Type B pancreatic cell (in vitro differentiated cells): ENCODE measurements at places on chromosomes 5 and 9. TPM values are rescaled to one million over a fixed set of nuclear protein-coding genes. Genes with fewer than 3 reads are reported as not detected.

DNA sequence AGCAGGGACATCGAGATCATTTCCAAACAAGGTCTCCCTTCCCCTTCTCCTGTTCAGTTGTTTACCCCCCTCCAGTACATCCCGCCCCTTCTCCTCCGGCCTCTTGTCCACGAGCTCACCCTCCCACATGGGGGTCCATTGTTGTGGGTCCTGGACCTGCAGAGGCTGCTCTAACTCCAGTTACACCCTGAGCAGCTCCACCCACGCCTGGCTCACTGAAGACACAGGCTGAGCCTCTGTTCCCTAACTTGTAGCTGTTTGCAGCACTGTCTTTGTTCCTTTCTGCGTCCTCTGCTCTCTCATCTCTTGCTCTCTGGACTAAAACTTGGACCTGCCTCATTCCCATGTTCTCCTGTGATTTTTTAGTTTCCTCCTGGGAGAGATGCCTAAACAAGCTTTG lies 377.5 kb downstream of the MED10 start:
- DNase-seq: no peak
- H3K4me1 ChIP-seq: peaks cover 5% of the 10 kb centered on the region
- peaks cover 25% of the 10 kb centered on the region for H3K27me3 ChIP-seq
- H3K4me3 ChIP-seq: no peak overlapping the region
- H3K27ac ChIP-seq: no peak overlapping the region

- no peaks in the 10 kb centered on the region for H3K27me3 ChIP-seq
- peaks cover 25% of the 10 kb centered on the region for H3K4me1 ChIP-seq
- no peak for DNase-seq
- H3K27ac ChIP-seq: no peak overlapping the region
- peaks cover under 1% of the 10 kb centered on the region for H3K36me3 ChIP-seq
Observed at GRCh38 chr5:9429691-9430215, 116.1 kb downstream of the SEMA5A start.

- H3K4me1 ChIP-seq: peaks cover 9% of the 10 kb centered on the region
- no peaks in the 10 kb centered on the region for H3K27me3 ChIP-seq
- H3K4me3 ChIP-seq: no peak overlapping the region
- DNase-seq: no peak
- H3K27ac ChIP-seq: no peak overlapping the region
Observed at GRCh38 chr5:83512061-83512745, 40.7 kb downstream of the VCAN start.

- peaks cover 36% of the 10 kb centered on the region for H3K4me1 ChIP-seq
- H3K27me3 ChIP-seq: peaks cover 16% of the 10 kb centered on the region
- no peak overlapping the region for H3K4me3 ChIP-seq
- no peak overlapping the region for H3K27ac ChIP-seq
- H3K36me3 ChIP-seq: no peaks in the 10 kb centered on the region
- no peak for DNase-seq
Observed at GRCh38 chr5:171639966-171640365, 145.7 kb upstream of the SMIM23 start.

- no peak overlapping the region for H3K27ac ChIP-seq
- peak; percentile 66 for DNase-seq
- H3K36me3 ChIP-seq: no peaks in the 10 kb centered on the region
- H3K4me1 ChIP-seq: peaks cover 24% of the 10 kb centered on the region
- H3K27me3 ChIP-seq: no peaks in the 10 kb centered on the region
- no peak overlapping the region for H3K4me3 ChIP-seq
Observed at GRCh38 chr9:129289131-129289731, 111.2 kb upstream of the IER5L start.

- H3K27me3 ChIP-seq: peaks cover 3% of the 10 kb centered on the region
- H3K27ac ChIP-seq: no peak overlapping the region
- H3K4me3 ChIP-seq: no peak overlapping the region
- no peaks in the 10 kb centered on the region for H3K4me1 ChIP-seq
- no peaks in the 10 kb centered on the region for H3K36me3 ChIP-seq
- DNase-seq: no peak
Observed at GRCh38 chr5:149195337-149195887, 54.1 kb downstream of the ABLIM3 start.

GRCh38 chr9:94079236-94079635 lies 5.0 kb upstream of the PTPDC1 start:
- no peak overlapping the region for H3K27ac ChIP-seq
- H3K4me3 ChIP-seq: no peak overlapping the region
- peaks cover 9% of the 10 kb centered on the region for H3K4me1 ChIP-seq
- no peaks in the 10 kb centered on the region for H3K27me3 ChIP-seq

DNA sequence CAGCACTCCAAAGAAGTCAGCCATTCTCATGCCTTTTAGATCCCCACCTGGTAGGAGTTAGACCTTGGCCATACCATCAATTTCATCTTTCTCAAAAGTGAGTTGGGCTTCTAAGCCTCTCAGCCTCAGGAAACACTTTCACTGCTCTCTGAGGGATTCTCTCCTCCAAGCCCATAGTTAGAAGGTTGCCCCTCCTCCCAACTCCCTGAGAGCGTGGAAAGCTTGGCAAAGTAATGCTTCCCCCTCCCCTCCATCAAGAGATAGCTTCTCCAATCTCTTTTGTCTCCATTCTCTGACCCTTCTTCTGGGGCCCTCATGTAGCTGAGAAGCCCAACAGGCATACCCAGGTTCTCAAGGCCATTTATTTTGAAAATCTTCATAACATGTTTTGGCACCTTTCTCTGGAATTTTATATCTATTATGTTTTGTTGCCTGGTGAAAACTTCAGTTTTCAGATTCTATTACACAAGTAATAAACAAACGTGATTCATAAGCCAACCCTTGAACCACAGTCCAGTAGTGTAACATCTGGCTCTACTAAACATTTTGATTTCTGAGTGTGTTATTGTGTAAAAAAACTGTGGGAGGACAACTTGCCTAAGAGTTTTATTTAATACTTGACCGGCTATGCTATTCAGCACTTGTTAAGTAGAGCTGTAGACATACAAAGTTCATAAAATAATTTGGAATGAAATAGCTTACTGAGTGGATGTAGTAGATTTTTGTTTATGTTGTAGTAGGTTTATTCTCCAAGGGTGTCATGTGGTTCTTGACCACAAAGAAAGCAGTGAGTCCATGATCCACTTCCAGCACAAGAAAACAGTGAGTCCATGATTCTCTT lies 17.1 kb downstream of the LVRN start:
- no peaks in the 10 kb centered on the region for H3K4me1 ChIP-seq
- no peak for DNase-seq
- H3K27me3 ChIP-seq: no peaks in the 10 kb centered on the region
- no peak overlapping the region for H3K27ac ChIP-seq

DNA sequence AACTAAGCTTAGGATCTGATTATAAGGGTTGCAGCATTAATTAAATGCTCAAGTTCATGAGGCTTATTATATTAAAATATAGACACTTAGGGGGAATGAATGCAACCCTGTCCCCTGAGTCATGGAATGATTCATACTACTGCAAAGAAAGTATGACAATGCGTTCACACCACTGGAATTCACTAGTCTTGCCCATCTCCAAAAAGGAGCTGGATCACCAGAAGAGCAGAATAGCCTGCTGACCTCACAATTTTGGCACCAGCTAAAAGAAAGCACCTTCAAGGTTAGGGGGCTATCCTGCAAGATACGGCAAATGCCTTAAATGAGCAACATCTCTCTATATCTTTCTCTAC lies 32.0 kb upstream of the TMED7 start:
- H3K27me3 ChIP-seq: no peaks in the 10 kb centered on the region
- no peaks in the 10 kb centered on the region for H3K36me3 ChIP-seq
- H3K27ac ChIP-seq: no peak overlapping the region
- H3K4me1 ChIP-seq: peaks cover 4% of the 10 kb centered on the region

DNA sequence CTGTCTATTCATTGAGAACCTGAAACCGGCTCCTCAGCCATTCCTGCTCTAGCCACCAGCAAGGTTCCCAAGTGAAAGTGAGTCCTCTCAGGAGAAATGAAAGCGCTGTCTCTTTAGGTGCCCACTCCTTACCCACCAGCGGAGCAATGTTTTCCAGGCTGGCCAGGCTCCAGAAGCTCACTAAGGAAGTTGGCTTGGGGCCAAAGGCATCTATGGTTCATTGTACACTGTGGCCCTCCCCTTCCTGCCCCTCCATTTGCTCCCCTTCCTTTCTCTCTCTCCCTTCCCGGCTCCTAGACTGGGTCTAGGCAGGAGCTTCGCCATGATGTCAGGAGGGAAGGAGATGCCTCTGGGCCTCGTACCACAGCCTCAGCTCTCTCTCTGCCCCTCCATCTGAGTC lies 1.1 kb upstream of the GABRP start:
- no peak overlapping the region for H3K27ac ChIP-seq
- no peak overlapping the region for H3K4me3 ChIP-seq
- no peaks in the 10 kb centered on the region for H3K4me1 ChIP-seq
- no peaks in the 10 kb centered on the region for H3K27me3 ChIP-seq
- H3K36me3 ChIP-seq: no peaks in the 10 kb centered on the region

GRCh38 chr5:94248175-94248875 lies 370.1 kb downstream of the KIAA0825 start:
- no peaks in the 10 kb centered on the region for H3K36me3 ChIP-seq
- H3K4me1 ChIP-seq: no peaks in the 10 kb centered on the region
- H3K27ac ChIP-seq: no peak overlapping the region

DNA sequence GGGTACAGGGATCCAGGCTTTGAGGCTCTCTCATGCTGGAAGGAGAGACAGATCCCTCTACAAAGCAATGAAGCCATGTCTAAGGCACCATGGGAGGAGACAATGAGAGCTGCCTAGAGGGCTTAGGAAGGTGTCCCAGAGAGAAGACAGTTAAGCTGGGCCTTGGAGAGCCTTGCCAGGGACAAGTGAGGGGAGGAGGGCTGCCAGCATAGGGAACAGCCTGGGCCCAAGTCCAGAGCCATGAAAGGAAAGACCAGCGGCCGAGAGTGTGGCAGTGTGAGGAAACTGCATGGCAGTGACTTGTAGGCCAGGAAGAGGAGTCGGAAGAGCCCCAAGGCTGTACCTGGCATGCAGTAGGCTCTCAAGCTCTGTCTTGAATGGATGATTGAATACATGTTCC lies 88.5 kb downstream of the PSD2 start:
- peaks cover 19% of the 10 kb centered on the region for H3K27me3 ChIP-seq
- H3K4me1 ChIP-seq: peaks cover 18% of the 10 kb centered on the region
- H3K27ac ChIP-seq: no peak overlapping the region
- no peak for DNase-seq
- no peaks in the 10 kb centered on the region for H3K36me3 ChIP-seq
- H3K4me3 ChIP-seq: no peak overlapping the region

- H3K27me3 ChIP-seq: no peaks in the 10 kb centered on the region
- H3K27ac ChIP-seq: peak overlapping the region; percentile 98
- H3K36me3 ChIP-seq: peaks cover 3% of the 10 kb centered on the region
- DNase-seq: no peak
- H3K4me1 ChIP-seq: peaks cover 24% of the 10 kb centered on the region
Observed at GRCh38 chr9:127578627-127578951, 33.5 kb upstream of the STXBP1 start.

- H3K4me3 ChIP-seq: no peak overlapping the region
Observed at GRCh38 chr5:12624776-12625560, 720.7 kb upstream of the CTNND2 start.

- DNase-seq: no peak
- peak overlapping the region; percentile 94 for H3K4me3 ChIP-seq
- H3K4me1 ChIP-seq: no peaks in the 10 kb centered on the region
- H3K27me3 ChIP-seq: peaks cover 13% of the 10 kb centered on the region
- H3K27ac ChIP-seq: peak overlapping the region; percentile 87
- H3K36me3 ChIP-seq: no peaks in the 10 kb centered on the region
Observed at GRCh38 chr9:136847826-136848392, 1.3 kb upstream of the PHPT1 start.

- no peaks in the 10 kb centered on the region for H3K36me3 ChIP-seq
- H3K27me3 ChIP-seq: no peaks in the 10 kb centered on the region
- H3K4me1 ChIP-seq: peaks cover 4% of the 10 kb centered on the region
- no peak for DNase-seq
- no peak overlapping the region for H3K4me3 ChIP-seq
Observed at GRCh38 chr5:165296401-165297130, 1791.1 kb downstream of the MAT2B start.

DNA sequence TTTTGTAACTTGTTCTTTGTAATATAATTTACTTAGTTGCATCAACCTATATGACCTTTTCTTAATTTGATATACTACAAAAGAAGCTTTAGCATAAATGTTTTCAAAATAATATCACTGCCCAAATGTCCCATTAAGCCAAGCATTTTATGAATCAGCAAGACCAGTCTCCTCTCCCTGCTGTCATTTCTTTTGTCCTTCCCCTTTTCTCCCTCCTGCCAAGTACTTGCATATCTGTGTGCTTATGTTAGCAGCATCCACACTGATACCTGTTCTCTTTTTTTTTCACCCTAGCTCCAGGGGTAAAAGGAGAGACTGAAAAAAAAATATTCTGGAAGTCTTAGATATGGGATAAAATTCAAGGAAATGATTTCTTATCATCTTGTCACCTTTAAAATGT lies 69.7 kb downstream of the ZSWIM6 start:
- peaks cover 6% of the 10 kb centered on the region for H3K36me3 ChIP-seq
- H3K4me3 ChIP-seq: no peak overlapping the region
- peak overlapping the region; percentile 44 for H3K27ac ChIP-seq

- no peak overlapping the region for H3K4me3 ChIP-seq
- no peaks in the 10 kb centered on the region for H3K27me3 ChIP-seq
- no peak overlapping the region for H3K27ac ChIP-seq
- no peaks in the 10 kb centered on the region for H3K36me3 ChIP-seq
Observed at GRCh38 chr5:161397448-161397847, 149.1 kb downstream of the GABRB2 start.

DNA sequence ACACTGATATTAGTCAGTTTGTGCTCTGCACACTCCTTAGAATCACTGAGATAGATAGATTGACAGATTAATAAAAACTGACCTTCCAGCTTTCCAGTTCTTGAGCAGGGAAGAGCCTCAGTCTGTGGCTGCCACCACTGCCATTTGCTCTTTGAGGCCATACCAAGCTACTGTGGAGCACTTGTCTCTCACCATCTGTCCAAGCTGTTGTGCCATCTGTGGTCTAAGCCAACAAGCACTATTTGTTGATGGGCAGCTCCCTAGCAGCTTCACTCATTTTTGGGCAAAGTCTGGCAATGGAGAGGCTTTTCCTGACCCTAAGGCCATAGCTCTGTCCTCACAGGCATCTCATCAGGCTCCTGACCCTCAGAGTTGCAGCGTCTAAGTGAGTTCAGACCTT lies 30.4 kb downstream of the HTR1A start:
- no peaks in the 10 kb centered on the region for H3K27me3 ChIP-seq
- no peak for DNase-seq
- H3K27ac ChIP-seq: no peak overlapping the region
- no peaks in the 10 kb centered on the region for H3K4me1 ChIP-seq
- no peaks in the 10 kb centered on the region for H3K36me3 ChIP-seq
- no peak overlapping the region for H3K4me3 ChIP-seq

CBY3 gene
- not detected in 2 replicates for total RNA-seq

PRSS3 gene
- 0.86 TPM in 1 of 2 replicates, not detected in the other for total RNA-seq

PCDHGA7 gene
- 0.31 and 0.40 TPM in 2 replicates for total RNA-seq

IFNB1 gene
- not detected in 2 replicates for total RNA-seq

SH2D3C gene
- 1.6 and 7.1 TPM in 2 replicates for total RNA-seq

OR1Q1 gene
- total RNA-seq: not detected in 2 replicates

CAVIN4 gene
- total RNA-seq: 1.7 and 6.1 TPM in 2 replicates

PFN3 gene
- not detected in 2 replicates for total RNA-seq

SLC12A7 gene
- total RNA-seq: 44.7 and 57.6 TPM in 2 replicates

RASGRF2 gene
- 2.1 and 2.4 TPM in 2 replicates for total RNA-seq

PRR7 gene
- 5.9 and 8.8 TPM in 2 replicates for total RNA-seq

DOCK2 gene
- 0.21 and 0.82 TPM in 2 replicates for total RNA-seq

TAF1L gene
- total RNA-seq: not detected in 2 replicates
